Testis (tissue), 5 donors: ENCODE measurements at places on chromosomes 3 and 15. TPM values are rescaled to one million over a fixed set of nuclear protein-coding genes. Genes with fewer than 3 reads are reported as not detected.

GRCh38 chr15:50549326-50549725, 2.9 kb upstream of the USP50 start:
- H3K4me1 ChIP-seq = no peaks in the 10 kb centered on the region
- DNase-seq = no peak
- H3K36me3 ChIP-seq = no peaks in the 10 kb centered on the region
- H3K4me3 ChIP-seq = no peak overlapping the region
- H3K27ac ChIP-seq = no peak overlapping the region
- no peaks in the 10 kb centered on the region for H3K27me3 ChIP-seq

Gene TPRG1
- polyA plus RNA-seq = 15.5 TPM

DNA sequence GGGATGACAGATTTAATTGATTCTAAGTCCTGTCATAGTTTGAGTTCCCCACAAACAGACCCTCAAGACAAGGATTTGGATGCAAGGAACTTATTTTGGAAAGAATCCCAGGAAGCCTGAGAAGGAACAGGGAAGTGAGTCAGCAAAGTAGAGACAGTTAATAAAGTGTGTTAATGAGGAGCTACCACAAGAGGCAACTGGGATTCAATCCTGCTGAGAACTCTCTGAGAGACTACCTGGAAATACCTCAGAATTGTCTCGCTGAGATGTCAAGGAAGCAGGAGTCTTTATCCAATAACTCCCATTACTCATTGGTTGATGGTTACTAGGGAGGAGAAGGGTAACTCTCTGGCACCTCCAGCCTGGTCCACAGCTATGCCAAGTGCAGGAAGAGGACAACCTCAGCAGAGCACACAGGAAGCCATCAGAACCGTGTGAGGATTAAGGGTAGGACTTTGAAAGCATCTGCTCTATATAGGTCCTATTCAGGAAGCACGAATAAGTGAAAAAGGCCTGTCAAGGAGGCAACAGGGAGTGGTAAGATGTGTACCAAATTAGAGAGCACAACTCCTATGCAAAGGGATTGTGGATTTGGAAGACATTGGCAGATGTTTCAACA, 311.1 kb upstream of the KCNH8 start:
- no peaks in the 10 kb centered on the region for H3K27me3 ChIP-seq
- DNase-seq = no peak
- no peaks in the 10 kb centered on the region for H3K36me3 ChIP-seq
- no peak overlapping the region for H3K4me3 ChIP-seq
- no peak overlapping the region for H3K27ac ChIP-seq

GRCh38 chr3:112675943-112676535, 35.1 kb upstream of the CCDC80 start:
- no peaks in the 10 kb centered on the region for H3K36me3 ChIP-seq
- no peaks in the 10 kb centered on the region for H3K4me1 ChIP-seq
- no peak overlapping the region for H3K4me3 ChIP-seq

Gene CYP19A1
- polyA plus RNA-seq = 29.0 TPM

Gene C2CD4A
- polyA plus RNA-seq = 0.08 TPM

GRCh38 chr15:83871808-83872559, 218.1 kb downstream of the ADAMTSL3 start:
- no peak overlapping the region for H3K27ac ChIP-seq
- DNase-seq = no peak
- H3K27me3 ChIP-seq = no peaks in the 10 kb centered on the region
- no peak overlapping the region for H3K4me3 ChIP-seq
- H3K36me3 ChIP-seq = no peaks in the 10 kb centered on the region

Gene MTHFS
- 24.9 TPM for polyA plus RNA-seq

Gene CA12
- polyA plus RNA-seq = 8.0 TPM
